ENCODE measurements at places on chromosomes 5 and 9.

DNA sequence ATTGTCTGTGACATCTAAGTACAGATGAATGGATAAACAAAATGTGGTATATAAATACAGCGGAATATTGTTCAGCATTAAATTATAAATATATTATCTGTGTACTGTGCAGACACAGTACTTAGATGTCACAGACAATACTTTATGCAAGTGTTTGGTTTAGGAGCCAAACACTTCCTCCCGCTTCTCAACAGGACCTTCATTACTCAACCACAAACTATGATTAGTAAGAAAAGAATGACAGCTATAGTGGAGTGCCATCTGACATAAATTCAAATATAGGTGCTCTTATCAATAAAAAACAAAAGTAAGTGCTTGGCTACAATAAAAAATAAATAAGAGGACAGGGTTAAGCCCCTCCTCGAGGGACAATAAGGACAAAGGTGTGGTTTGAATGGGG, 38.9 kb upstream of the STX17 start:
- DNase-seq = no peak

DNA sequence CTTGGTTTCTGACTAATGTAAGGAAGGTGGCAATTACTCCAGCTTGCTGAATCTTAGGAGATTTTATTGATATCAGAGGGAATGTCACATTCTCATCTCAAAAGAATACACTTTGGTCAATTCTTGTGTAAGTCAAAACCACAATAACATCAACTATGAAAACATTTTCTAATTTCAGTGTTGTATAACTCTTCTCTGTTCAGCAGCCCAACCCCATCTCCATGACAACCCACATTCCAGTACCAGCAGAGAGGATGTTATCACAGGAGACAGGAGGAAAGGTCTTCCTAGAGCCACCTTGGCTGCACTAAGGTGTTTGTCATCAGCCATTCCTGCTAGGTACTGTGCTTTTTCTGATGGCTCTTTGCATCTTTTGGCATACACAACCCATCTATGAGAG, 529.1 kb upstream of the BRINP1 start:
- no peak for DNase-seq

- DNase-seq = no peak
These were observed 8.2 kb downstream of the ST6GALNAC4 start for GRCh38 chr9:127908660-127908926.

- no peak for DNase-seq
These were observed 1.9 kb downstream of the RPS6 start for GRCh38 chr9:19378164-19378563.

- no peak for DNase-seq
These were observed 29.5 kb upstream of the LHFPL2 start for GRCh38 chr5:78677777-78678668.

DNA sequence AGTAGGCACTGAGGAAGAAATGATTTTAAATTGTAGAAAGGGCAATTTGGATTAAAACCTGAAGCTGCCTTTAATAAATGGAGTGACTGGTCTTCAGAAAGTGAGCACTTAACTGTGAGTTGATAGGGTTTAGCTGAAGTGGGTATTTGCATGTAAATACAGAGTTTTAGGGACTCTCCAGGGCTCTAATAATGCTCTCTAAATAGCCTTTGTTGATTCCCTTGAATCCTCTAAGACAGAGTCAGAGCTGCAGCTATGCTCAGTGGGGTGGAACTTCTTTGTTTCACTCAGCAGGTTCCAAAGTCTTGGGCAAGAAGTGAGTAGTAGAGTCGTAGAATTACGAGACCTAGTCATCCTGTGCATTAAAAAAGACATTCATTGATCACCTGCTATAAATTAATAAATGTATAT, 21.4 kb downstream of the GLRA1 start:
- no peak for DNase-seq

- no peak for DNase-seq
These were observed 428.2 kb upstream of the CTNND2 start for GRCh38 chr5:12332480-12332879.

DNA sequence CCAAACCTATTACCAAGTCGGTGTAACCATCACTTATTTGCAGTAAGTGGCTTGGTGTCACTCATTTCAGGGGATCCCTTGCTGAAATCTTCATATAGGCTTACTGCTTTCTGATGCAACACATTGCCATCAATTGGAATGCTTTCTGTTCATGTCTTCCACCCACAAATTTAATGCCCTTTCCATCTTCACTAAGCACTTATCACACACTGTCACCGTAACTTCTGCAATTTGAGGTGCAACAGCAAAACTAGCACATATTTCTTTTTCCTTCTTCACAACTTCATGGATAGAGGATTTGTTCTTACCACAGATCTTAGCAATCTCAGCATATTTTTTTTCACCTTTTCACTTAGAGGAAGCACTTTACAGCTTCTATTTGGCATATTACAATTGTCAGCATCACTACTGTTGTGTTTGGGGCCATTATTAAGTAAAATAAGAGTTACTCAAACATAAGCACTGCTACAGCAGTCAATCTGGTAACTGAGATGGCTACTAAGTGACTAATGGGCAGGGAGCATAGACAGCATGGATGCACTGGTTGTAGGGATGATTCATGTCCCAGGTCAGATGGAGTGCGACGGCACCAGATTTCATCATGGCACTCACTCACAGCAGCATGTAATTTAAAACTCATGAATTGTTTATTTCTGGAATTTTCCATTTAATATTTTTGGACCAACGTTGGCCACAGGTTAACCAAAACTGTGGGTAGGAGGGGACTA, 70.1 kb downstream of the PIP5K1B start:
- no peak for DNase-seq

All from KBM-7 (cell line).